Activated CD8-positive, alpha-beta memory T cell treated with anti-CD3 and anti-CD28 coated beads for 4 hours (primary cell): ENCODE measurements at places on chromosomes 3 and 15.

- DNase-seq, result no peak
Observed at GRCh38 chr15:89015412-89016097, 72.7 kb upstream of the ABHD2 start.

GRCh38 chr3:147200545-147200944 lies 205.8 kb downstream of the ZIC4 start:
- DNase-seq, result no peak

- no peak for DNase-seq
Observed at GRCh38 chr3:56180433-56180832, 287.8 kb downstream of the ERC2 start.

DNA sequence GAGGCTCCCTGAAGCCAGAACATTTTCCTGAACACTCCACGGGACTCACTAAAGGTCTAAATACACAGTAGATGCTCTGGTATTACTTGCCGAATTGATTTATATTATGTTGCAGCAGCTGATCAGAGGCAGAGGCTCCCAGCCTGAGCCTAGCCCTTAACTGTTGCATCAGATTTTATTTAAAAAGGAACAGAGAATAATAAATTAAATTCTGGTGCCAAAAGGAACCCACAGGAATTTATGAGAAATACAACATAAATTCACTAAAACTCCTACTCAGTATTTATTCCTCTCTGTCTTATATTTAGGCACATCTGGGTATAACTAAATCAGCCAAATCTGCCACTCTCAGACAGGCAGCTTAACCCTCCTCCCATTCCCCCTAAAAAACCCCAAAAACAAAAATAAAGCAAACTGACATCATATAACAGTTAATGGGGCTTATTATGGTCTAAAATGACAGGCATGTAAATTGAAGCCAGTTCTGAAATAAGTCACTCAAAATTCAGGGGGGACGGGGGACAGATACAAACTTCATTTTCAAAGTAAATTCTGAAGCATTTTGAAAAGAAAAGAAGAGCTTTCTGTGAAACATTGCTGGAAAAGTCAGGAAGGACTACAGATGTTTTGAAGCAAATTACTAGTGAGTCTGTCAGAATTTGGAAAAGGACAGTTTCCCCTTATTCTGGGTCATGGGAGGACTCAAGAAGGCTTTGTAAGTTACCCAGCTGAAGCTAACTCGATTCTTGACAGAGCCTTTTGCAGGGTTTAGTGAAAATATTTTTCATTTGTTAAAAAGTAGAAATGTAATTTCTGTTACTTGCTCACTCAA lies 53.8 kb upstream of the CORO2B start:
- no peak for DNase-seq

DNA sequence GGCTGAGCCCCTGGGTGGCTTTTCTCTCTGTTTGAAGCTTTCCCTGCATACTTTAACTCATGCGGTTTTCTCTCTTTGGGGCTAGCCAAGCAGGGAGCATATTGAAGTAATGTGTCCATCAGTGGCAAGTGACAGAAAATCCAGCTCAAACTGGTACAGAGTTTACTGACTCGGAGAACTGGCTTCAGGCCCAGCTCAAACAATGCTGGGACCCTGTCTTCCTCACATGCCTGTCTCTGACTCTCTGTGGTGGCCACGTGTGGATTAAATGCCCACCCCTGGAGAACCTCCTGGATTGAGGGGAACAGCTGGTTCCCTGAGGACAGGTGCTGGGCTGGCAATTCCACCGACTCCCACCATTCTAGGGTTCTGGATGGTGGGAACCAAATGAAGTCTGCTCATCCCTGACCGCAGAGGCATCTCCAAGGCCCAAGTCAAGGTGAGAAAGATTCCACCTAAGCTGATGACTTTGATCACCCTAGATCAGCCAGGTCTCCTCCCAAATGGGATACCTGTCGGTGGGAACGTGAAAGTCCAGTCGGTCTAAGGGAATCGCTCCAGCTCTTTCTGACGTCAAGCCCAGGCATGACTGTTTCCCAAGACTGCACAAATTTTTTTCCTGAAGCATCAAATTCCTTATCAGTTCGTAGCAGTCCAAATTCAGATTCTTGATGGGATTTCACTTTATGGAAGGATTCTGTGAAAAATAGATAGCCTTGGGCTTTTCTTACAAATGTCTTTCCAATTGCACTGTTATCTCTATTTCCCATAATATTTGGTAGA lies 16.3 kb upstream of the HDAC11 start:
- no peak for DNase-seq

DNA sequence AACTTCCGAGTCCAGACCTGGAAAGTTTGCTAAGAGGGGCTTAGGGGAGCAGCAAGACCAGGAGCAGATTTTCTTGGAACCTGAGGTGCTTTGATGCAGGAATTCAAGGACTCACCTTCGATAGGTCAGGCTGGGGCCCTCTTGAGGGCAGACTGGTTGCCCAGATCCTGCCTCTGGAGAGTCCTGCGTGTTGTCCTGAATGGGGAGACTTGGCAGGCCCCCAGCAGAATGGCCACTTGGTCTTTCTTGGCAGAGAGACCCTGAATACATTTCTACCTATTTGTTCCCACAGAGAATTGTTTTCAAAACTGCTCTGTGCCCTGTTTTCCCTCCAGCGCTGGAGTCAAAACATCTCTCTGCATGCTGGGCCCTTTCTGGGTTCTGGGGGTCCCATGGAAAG lies 4.2 kb downstream of the KLF13 start:
- DNase-seq, result no peak
